Fibroblast of mammary gland (primary cell): ENCODE measurements at places on chromosomes 12 and 14.

DNA sequence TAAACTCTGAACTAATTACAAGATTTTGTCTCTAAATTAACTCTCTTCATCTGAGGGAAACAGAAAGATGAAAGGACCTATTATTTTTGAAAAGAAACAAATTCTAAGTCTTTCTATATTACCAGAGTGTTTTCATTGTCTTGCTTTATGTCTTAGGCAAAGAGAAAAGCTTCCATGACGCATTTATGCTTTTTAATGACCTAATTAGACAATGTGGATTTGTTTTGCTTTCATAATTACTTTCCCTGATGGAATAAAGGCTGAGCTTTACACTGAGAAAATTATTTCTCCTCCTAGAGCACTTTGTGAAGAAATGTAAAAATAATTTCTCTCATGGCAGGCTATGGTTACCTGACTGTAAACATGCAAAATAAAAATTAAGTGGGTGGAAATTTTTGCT, 138.0 kb upstream of the SLCO1C1 start:
- no peak for DNase-seq

DNA sequence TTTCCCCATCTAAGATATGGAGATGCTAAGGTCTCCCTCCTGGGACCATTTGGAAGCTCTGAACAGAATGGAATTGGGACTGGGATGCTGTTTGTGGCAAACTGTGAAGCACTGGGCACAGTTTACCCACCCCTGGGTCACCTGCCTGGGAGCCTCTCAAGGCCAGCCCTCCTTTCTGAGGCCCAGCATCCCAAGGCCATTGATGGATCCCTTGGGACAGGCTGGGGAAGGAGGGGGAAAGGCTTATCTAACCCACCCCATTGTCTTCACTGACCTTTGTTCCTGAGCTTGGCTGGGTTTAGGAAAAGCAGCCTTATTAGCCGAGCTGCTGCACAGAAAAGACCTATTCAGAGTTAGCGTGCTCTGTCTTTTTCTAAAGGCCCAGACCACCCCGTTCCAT, 5.2 kb downstream of the CCDC85C start:
- no peak for DNase-seq

DNA sequence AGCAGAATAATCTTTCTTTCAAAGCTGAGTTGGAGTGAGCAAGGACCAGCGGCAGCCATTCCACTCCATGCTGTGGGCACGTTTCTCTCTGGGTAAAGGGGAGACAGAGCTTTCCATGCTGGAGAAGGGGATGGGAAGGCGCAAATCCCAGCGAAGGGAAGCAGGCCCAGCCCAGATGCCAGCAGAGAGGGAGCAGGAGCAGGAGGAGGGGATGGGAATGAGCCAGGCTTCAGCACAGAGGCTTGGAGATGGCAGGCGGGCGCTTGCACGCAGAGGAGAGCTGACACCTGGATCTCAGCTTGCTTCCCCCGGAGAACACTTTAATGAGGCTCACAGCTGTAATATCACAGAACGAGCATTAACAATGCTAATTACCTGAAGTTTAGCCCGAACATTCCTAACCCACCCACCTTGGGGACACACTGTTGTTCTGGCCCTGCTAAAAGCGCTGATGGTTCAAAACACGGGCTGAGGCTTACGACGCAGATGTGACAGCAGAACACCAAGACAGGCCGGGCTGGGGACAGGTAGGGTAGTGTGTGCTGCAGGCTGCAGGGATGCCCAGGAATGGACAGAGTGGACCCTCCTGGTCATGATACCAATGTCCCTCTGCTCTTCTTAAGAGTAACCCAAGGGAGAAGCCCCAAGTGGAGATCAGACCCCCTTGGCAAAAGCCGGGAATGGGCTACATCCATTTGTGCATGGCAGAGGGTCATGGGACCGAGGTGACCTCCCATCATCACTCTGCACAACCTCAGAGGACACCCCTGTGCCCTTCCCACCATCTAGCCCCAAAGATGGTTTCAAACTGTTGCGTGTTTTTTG, 288.6 kb downstream of the DPF3 start:
- no peak for DNase-seq

GRCh38 chr14:30085943-30086342, 158.3 kb upstream of the PRKD1 start:
- no peak for DNase-seq

- DNase-seq: peak; percentile 7
Observed at GRCh38 chr14:24232645-24233537, at the start of gene GMPR2. TSS of gene GMPR2 (plus strand) at chr14:24232929. CDS start at chr14:24233254, 325 bp downstream.

- DNase-seq: no peak
Observed at GRCh38 chr12:38488866-38489265, 172.3 kb downstream of the ALG10B start.

DNA sequence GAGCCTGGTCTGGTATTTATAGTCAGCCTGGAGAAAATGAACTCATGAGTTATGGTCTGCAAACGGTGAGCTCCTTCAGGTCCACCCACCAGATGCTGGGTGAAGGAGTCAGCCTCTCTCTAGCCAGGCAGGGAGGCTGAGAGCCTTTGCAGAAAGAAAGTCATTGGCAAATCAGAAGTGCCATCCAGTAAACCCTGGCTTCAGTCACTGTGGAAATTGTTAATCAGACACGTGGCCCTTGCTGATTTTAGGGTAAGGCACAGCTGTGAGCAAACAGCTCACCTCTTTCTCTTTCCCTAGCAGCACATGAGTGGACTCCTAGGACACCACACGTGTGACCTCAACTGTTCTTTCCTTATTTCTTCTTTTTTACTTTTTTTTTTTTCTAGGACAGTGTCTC, 44.9 kb downstream of the CHST11 start:
- DNase-seq: no peak

DNA sequence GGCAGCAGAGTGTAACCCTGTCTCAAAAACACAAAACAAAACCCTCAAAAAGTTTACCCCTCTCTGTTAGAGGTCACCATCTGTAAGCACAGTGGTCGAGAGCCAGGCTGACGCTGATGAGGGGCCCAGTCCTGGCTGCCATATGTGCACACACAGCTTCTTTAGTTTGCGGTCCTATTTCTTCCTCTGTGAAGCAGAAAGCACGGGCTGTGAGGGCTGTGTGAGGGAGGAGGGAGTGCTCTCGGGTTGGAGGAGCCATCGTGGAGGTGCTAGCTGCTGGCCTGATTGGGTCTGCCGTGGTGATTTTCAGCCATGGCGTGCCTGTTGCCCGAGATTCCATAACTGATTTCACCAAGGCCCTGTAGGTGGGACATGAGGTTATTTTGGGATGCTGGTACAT, 3.5 kb downstream of the ULK1 start:
- no peak for DNase-seq

DNA sequence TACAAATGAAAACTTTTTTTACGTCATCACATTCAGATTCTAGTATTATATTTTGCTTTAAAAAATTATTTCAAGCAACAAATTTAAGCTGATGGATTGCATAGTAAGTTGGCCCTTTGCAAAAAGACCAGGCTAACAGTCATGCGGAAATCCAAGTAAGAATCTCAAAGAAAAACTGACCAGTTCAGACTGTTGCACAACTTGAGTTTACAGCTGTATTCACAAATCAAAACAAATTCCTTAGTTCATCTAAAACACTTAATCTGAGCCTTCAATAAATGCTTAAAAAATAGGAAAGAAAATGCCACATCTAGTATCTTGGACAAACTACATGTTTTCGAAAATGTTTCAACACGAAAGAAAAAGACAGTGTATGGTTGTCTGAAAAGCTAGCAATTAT, 847 bp downstream of the CCDC59 start:
- no peak for DNase-seq

GRCh38 chr14:100591453-100592371, 4.5 kb upstream of the BEGAIN start:
- no peak for DNase-seq

DNA sequence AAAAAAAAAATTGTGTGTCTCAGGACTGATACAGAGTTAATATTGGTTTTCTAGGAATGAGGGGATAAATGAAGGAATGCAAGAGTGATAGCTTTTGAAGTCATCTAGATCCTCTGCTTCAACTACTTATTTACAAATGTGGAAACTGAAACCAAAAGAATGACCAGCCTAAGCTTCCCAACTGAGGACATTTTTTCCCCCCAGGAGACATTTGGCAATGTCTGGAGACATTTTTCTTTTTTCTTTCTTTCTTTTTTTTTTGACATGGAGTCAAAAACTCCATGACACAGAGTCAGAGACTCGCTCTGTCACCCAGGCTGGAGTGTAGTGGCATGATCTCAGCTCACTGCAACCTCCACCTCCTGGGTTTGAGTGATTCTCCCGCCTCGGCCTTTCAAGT, 15.3 kb downstream of the DLK1 start:
- no peak for DNase-seq

DNA sequence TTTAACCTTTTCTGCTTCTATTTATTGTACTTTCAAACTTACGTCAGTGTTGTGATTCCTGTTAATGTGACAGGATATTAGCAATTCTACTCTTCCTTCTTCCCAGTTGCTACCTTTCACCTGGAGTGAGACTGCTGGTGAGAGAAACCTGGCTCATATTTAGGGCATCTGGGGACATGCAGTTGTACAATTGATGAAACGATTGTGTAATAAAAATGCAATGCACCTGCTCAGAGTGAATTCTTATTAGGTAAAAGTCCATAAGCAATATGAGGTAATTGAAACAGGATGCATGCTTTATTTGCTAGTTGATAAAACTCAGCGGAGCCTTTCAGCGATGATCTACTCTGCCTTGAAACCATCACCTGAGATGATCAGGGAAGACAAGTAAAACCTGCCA, 116.1 kb upstream of the FBXO33 start:
- no peak for DNase-seq

- DNase-seq: no peak
Observed at GRCh38 chr12:83954956-83955601, 957.5 kb downstream of the SLC6A15 start.

GRCh38 chr12:120453977-120454376, 7.7 kb downstream of the GATC start:
- DNase-seq: peak; percentile 44

DNA sequence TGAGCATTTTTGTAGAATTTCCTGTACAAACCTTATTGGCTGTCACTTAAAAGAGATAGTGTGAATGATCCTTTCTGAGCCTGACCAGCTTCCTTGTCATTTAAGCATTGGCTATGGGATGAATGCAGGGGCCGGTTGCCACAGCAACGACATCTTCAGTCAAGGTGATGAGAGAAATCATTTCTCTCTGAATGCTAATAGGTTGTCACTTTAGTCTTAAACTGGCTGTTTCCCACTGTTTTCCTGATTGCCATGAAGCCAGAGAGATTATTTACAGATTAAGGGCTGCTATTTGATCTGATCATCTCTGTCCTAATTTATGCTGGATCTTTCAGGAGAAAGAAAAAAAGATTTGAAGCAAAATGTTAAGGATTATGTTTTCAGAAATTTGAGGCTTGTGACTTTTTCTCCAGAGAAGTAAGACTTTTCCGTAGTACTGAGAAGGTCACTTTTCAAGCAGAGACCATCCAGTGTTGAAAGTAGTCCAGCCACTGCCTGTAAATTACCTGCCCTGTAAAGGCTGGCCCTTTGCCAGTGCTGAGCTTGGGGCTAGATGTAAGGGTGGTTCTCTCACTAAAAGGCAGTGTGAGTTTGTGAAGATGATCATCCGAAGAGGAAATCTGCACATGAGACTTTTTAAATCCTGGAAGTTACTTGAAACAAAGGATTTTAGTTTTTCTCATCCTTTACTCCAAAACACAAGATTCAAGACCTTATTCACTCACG, 235.6 kb downstream of the DACT1 start:
- DNase-seq: no peak

GRCh38 chr14:67982711-67983608, 163.4 kb downstream of the RAD51B start:
- peak; percentile 19 for DNase-seq

DNA sequence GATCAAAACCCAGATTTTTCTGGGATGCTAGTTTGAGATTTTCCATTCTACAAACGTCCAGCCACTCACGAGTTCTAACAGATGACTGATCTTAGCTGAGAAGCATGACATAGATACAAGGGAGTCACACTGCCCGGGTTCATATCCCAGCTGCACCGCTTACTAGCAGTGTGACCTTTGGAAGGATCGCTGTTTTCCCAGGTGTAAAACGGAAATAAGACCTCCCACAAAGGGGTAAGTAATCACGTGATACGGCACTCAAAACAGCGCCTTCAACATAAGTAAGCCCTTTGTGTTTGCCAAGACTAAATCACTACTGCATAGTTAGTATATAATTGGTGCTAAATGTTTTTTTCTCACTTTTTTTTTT, 624 bp upstream of the PWP1 start:
- DNase-seq: peak; percentile 55

DNA sequence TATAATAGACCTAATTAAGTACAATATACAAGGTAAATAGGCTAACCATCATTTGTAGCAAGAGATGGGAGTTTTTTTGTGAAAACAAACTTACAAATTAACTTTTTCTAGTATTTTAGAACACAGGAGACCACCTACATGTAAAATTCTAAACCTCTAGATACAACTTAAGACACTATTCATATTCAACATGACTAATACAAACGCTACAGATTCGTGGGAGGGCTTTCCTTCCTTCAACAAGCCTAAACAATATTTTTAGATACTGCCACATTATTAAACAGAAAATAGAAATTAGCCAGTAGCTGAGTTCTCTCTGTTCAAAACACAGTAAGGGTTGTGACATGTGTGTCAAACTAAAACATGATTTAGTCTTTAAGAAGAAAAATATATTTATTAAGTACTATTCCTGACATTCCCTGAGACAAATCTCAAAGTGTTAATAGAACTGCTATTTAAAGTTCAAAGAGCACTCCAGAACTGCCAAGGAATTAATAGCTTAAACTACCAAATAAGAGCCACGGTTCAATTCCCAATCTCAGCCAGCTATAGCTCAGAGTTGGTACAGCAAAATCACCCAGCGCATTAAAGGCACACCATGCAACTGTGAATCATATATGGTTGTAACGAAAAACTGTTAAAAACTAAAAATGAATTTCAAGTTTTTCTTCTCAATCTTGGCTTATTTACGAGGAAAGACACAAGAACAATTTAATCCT, 10.7 kb downstream of the MED13L start:
- peak; percentile 49 for DNase-seq

GRCh38 chr14:103725739-103726395, 10.3 kb downstream of the ZFYVE21 start:
- DNase-seq: no peak

DNA sequence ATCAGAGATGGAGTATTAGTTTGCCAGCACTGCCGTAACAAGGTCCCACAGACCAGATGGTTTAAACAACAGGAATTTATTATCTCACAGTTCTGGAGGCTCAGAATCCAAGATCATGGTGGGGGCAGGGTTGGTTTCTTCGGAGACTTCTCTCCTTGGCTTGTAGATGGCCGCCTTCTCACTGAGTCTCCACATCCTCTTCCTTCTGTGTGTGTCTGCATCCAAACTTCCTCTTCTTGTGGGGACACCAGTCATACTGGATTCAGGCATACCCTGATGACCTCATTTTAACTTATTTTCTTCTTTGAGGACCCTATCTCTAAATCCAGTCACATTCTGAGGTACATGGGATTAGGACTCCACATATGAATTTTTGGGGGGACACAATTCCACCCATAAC, 455.5 kb downstream of the RGS6 start:
- no peak for DNase-seq

DNA sequence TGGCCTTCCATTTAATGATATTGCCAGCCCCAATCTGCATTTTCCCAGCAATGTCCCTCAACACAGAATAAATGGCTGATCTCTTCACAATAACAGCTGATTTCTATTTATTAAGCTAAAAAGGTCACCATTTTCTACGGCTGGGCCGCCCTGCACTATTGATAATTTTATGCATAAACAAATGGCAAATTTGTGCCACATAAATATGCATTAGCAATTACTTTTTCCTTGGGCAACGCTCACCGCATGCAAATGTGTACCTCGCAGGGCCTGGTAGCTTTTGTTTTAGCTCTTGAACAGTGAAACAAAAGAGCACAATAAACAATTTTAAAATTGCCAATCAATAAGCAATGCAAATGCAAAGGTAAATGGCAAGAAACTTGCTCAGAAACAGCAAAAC, 331.9 kb upstream of the SOX5 start:
- DNase-seq: no peak
